ENCODE measurements at places on chromosomes 3 and 15.

- DNase-seq, result no peak
Measured at GRCh38 chr15:29696950-29697738, 125.1 kb downstream of the TJP1 start.

DNA sequence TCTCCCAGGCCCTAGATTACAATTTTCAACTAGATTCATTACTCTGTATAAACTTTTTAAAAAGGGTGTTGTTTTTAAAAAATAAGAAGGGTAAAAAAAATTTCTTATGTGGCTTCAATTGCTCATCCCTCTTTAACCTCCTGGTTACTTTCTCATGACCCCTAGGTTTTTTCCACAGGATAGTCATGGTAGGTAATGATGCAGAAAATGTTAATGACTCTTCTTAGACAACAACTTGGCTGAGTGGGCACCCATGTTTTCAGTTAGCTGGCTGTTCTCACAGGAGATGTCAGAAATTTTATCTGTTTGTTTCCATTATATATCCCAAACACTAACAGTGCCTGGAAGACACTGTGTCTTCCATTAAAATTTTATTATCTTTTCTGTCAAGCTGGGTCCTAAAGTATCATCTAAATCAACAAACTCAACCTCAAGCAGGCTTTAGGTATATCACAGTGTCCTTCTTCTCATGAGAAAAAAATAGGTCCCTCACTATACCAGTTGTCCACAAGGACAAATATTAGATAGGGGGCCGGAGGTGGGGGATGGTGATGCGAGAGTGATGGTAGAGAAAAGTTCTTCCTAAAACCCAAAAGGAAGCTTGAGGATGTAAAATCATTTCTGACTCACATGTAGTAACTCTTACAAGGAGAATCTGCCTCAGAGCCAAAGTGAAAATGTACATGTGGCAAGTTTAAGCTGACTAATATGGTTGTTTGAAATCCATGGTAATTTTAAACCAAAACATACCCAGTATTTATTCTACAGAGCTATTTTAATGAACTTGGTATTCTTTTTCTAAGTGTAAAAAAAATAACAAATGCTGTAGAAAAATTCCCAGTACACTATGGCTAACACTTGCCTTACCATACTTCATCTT is 43.3 kb downstream of the PLOD2 start:
- no peak for DNase-seq

GRCh38 chr15:58758141-58758540 is 8.6 kb upstream of the ADAM10 start:
- peak; percentile 12 for DNase-seq

DNA sequence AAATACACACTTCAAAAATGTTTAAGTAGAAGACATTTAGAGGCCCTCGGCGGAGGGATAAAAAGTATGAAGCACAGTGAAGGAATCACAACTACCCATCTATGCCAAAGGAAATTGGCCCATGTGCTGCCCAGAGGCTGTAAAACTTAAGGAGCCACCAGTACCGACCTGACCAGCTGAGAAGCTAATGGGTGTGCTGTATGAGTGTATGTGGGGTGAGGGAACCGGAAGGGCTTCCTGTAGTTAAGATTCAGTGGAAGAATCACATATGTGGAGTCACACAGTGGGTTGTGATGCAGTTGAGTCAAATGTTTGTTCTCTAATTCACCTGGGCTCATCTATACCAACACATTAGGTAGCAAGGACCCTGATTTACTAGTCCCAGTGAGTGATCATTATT is 516.0 kb upstream of the IL12A start:
- DNase-seq, result no peak

DNA sequence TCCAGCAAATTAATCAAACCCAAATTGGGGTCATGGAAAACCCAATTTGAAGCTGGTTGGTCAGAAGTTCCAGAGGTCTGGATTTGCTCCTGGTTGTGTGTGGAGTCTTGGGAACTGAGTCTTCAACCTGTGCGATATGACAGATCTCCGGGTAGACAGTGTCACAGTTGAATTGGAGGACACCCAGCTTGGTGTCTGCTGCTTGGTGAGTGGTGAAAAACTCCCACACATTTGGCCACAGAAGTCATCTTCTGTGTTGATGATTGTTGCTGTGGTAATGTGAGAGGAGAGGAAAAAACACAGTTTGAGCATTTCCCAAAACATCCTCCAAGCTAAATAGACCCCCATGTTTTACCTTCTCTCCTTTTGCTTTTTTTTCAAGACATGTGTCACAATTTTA is 218.1 kb downstream of the TP63 start:
- DNase-seq, result no peak

Measured in AML-193 (cell line).